ENCODE measurements at places on chromosomes 1 and 21. TPM values are rescaled to one million over a fixed set of nuclear protein-coding genes. Genes with fewer than 3 reads are reported as not detected.

- DNase-seq, result no peak
Observed at GRCh38 chr21:33824156-33824941, 91.3 kb downstream of the ATP5PO start.

Gene DUSP12
- 28.3 TPM for total RNA-seq

Gene ATP6V1G3
- total RNA-seq, result not detected

GRCh38 chr21:42736646-42737350, 83.4 kb downstream of the PDE9A start:
- DNase-seq, result no peak

Gene SLC19A2
- total RNA-seq, result 7.0 TPM

DNA sequence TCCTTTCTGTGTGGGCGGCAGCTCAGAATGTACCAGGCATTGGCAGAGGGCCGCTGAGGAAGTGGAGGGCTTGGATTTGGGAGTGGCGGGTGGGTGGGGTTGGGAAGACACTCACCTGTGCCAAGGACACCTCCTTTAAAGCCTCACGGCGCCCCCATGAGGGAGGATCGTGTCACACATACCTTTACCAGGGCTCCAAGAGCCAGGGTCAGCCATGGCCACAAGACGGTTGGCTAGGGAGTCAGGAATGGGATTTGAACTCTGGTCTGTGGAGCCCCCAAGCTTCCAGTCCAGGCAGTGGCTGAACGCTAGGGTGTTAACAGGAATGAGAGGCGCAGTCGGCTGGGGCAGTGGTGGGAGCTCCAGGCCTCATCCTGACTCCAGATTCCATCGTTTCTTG, 4.6 kb downstream of the NBL1 start:
- no peak for DNase-seq

- DNase-seq, result no peak
Observed at GRCh38 chr1:162578071-162578700, 16.7 kb downstream of the UAP1 start.

Gene THEM5
- total RNA-seq, result not detected

All from endothelial cell of umbilical vein (primary cell).